ENCODE measurements at places on chromosomes 1 and 21.

DNA sequence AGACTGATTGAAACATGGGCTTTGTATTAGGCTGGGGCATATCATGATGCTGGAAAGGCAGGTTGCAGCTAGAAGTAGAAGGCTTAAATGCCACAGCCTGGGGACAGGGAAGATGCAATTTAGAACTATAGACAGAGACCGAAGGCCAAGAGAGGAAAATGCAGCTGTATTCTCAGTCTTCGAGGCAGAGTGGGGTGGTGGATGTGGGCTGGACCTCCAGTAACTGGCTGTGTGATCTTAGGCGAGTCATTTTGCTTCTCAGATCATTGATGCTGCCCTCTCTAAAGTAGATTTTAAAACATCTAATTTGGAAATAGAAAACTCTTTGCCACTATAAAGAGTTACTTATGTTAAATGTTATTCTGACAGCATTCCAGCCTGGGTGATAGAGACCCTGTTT is 17.7 kb upstream of the SH2D2A start:
- no peak for DNase-seq

DNA sequence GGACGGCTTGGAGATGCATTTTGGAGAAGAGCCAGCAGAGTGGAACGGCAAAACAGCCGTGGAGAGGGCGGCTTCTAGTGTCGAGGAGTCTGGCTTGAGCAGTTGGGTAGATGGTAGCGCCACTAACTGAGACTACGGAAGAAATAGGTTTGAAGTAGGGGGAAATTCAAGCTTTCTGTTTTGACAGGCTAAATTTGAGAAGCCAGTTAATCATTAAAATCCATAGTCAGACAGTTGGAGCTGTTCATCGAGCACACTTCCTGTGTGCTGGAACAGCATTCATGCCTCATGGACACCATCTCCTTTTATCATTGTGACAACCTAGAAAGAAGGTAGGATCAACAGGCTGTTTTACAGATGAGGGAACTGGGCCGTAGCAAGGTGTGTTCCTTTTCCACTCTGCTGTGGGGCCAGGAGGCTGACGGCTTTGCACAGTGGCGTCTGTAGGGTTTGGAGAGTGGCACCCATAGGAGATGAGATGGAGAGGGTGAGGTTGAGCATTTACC is 3.4 kb upstream of the PKLR start:
- DNase-seq = no peak

DNA sequence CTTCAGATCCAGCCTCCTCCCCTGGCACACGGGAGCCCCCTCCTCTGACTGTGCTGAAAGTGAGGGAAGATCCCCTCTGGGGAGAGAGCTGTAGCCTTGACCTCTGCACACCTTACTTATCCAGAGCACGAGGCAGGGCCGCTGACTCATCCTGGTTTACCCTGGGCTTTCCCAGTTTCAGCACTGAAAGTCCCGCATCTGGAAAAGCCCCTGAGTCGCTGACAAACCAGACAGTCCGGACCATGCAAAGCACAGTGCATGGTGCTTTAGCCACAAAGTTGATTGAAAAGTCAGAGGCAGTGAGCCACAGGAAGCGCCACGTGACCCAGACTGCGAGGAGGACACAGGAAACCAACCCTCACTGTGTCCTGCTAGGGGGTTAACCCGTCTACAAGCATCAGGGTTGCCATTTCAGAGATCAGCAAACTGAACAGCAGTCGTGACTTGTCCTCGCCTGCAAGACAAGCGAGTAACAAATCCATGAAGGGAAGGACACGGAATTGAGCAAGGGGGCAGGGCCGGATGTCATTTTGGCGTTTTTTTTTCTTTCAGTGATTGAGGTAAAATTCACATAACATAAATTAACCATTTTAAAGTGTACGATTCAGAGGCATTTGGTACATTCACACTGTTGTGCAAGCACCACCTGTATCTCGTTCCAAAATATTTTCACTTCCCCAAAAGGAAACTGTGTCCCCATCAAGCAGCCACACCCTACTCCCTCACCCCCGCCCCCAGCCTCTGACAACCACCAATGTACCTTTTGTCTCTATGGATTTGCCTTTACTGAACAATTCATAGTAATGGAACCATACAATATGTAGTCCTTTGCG is 19.9 kb upstream of the IFNGR2 start:
- DNase-seq = peak; percentile 52

- no peak for DNase-seq
These were observed 40.0 kb downstream of the TMCO4 start for GRCh38 chr1:19759740-19760089.

GRCh38 chr1:24154215-24154614 is 11.3 kb upstream of the IL22RA1 start:
- no peak for DNase-seq
